T47D (cell line): ENCODE measurements at places on chromosomes 7 and 10.

DNA sequence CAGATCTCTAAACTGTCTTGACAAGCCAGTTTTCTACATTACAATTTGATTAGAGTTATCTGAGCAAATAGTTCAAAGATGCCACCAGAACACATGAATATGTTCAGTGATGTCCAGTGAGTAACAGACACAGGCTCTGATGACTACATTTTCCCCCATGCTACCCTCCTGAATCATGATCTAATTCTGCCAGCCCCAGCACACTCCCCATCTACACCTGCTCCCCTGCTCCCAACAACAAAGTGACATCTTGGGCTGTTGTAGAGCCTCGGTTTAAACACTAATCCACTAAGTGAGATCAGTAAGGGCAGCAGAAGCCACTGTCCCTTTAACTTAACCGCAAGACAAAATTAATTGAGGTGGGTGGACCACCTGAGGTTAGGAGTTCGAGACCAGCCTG lies 104.6 kb downstream of the PROSER2 start:
- DNase-seq, result no peak

DNA sequence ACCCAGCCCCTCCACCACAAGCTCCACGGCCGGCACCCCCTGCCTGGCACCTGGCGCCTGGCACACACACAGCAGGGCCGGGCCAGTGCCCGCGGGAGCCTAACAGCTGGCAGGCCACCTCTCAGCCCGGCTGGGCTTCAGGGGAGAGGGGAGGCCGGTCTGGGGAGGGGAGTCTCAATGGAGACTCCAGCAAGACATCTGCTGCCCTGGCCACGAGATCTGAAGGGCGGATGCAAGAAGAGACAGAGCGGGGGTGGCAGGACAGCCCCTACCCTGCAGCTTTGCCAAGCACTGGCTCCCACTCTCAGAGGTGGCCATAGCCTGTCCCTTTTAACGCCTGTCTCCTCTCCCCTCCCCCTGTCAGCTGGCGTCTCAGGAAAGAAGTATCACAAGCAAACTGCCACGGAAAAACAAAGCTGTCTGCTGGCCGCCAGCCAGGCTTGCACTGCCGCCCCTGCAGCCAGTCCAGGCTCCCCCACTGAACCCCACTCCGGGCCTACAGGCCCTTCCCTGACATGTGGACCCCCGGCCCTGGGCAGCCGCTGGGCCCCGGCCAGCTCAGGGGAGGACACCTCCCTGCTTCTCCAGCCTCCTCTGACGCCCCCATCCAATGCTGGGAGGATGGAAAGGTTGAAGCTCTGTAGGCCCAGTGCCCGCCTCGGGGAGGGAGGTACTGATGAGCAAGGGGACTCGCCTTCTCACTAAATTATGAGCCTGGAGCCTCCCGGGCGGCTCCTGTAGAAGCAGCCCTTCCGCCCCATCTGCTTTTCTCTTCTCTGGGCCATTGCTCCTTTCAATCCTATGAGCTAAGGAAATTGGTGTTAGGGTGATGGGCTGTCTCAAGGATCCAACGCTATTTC lies 178.4 kb downstream of the ARHGAP12 start:
- DNase-seq, result no peak

GRCh38 chr7:22896917-22897316 lies 74.3 kb upstream of the TOMM7 start:
- DNase-seq, result no peak

- no peak for DNase-seq
Observed at GRCh38 chr10:27330074-27330473, 89.5 kb upstream of the ACBD5 start.

DNA sequence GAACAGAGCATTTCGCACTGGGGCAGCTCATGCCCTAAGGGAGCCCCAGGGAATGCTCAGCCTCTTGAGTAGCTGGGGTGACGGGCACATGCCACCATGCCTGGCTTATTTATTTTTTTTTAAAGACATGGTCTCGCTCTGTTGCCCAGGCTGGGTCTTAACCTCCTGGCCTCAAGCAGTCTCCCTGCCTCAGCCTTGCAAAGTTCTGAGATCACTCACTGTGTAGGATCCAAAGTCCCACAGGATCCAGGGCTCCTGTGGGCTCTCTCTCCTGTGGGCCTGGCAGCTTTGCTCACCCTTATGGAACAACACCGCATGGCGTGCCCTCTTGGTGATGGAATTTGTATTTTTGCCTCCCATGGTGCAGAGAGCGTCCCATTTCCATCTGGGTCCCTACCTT lies 34.0 kb downstream of the TMEM120A start:
- DNase-seq, result no peak

- DNase-seq, result no peak
Observed at GRCh38 chr7:100673942-100674410, 436 bp downstream of the GNB2 start.

GRCh38 chr7:47493976-47494911 lies 87.7 kb downstream of the TNS3 start:
- DNase-seq, result peak; percentile 74

- no peak for DNase-seq
Observed at GRCh38 chr7:27137640-27138315, 5.7 kb downstream of the HOXA5 start.

- DNase-seq, result no peak
Observed at GRCh38 chr7:85022064-85022697, 164.7 kb downstream of the SEMA3D start.

DNA sequence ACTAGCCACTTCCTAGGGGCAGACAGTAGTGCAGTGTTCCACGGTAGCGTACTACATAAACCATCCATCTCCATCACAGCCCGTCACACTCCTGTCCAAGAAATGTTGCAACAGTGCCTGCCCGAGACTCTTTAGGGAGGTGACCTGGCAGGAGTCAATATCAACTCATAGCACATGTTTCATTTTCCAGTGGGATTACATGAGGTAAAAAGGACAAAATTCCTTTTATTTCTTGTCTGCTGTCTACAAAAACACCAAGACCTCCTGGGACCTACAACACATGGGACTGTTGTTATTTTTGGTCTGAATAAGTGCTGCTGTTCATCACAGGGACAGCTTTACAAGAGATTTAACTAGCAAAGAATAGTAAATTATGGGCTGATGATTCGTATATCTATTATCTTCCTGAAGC lies 99.9 kb downstream of the MPP7 start:
- no peak for DNase-seq

DNA sequence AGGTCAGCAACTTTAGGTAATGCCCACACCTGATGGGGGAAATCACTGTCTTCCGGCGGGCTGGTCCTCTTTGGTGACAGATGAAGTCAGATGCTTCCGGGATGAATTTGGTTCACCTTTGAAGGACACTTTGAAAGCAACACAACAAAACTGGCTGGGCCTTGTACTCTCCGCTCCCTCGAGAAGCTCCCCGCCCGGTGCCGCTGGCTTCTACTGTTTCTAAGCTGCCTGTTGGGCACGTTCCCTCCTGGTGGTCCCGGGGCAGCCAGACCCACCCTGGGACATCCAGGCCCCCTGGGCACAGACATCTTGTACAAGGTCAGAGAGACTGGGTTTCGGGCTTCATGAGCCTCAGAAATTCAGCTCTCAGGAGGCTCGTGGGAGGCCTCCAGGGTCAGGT lies 452.3 kb downstream of the DNAJB6 start:
- no peak for DNase-seq

GRCh38 chr7:126361183-126361582 lies 891.6 kb downstream of the GRM8 start:
- DNase-seq, result no peak

DNA sequence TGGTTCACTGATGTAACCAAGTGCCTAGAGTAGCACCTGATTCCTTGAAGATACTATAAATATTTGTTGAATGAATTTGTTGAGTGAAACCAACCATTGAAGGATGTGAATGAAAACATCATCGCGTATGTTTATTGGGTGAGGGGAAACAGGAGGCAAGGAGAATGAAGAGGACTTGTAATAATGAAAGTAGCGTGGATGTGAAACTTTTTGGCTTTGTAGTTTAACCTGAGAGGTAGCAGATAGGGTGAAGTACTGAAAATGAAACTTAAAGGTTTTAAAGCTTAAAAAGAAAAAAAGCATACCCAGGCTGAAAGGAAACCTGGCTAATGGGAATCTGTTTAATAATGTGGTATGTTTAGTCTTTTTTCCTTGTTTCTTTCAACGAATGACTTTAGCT lies 5.2 kb downstream of the CCNY start:
- no peak for DNase-seq

GRCh38 chr7:104862719-104863118 lies 151.3 kb upstream of the KMT2E start:
- no peak for DNase-seq

GRCh38 chr10:123651421-123652047 lies 14.6 kb upstream of the GPR26 start:
- DNase-seq, result no peak

DNA sequence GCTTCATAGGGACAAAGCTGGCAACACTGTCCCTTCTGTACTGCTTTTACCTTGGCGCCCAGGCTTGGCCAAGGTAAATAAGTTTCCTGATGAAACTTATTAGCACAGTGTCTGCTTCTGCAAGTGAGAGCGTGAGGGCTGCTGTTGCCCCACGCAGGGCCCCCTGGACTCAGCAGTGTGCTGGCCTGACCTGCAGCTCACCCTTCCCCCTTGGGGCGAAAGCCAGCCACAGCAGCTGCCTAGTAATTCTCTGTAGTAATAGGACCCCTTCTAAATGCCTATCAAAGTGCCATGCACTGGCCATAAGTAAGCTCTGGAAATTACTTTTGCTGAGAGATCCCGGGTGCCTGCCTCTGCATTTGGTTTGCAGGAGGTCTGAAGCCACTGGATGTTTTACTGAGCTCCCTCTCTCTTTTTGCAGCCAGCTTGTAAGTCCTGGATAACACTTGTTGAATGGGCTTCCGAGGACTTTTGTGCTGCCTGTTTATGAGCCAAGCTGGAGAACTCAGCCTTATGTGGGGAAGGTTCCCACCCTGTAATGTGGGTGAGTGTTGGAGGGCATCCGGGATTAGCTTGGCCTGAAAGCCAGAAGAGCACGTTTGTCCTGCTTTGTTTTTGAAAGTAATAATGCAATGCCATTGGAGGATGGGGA lies 293.9 kb downstream of the C7orf25 start:
- DNase-seq, result peak; percentile 24

DNA sequence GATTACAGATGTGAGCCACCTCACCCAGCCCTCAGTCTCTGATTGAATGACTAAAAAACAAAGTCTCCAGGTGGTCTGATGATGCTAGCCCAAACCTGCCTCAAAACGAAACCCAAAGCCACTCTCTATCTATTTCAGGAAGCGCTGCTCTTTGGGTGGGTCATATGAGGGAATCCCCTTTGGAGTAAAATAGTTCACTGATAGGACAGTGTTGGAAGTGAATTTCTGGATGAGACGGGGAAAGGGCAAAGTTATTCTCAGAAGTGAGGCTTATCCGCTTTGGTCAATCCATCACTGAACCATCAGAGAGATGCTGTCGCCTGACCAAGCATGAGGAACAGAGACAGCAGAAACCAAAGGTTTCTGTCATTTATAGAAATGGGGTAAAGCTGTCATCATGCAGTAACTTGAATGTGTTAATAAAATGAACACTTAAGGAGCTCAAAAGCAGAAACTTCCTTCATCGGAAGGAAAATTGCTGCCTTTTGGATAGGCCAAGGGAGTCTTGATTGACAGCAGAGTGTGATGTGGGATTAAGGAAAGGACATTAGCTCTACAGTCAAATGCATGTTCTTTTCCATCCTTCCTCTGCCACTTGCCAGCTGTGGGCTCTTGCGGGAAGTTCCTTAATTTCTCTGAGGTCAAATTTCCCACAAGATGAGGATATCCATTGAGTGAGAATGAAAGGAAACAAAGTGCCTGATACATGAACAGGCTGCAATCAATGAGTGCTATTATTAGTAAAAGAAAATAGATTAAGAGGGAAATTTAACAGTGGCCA lies 64.9 kb upstream of the C1QL3 start:
- DNase-seq, result no peak

GRCh38 chr10:12769323-12770044 lies 232.0 kb downstream of the CCDC3 start:
- no peak for DNase-seq

DNA sequence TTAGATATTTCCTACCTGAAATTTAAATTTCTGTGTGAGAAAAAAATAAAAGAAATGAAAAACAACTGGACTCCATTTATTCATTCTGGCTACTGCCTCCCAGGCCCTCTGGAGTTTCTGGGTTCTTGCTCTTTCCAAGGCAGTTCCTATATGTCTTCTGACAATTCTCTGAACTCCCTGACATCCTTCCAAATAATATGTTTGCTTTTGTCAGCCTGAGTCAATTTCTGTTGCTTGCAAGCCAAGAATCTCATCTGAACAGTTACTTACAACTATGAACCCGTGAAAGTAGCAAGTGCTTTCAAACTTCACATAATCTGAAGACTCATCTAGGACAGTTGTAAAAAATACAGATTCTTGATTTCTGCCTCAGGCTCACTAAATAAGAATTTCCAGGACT lies 216.7 kb upstream of the NPVF start:
- DNase-seq, result no peak

DNA sequence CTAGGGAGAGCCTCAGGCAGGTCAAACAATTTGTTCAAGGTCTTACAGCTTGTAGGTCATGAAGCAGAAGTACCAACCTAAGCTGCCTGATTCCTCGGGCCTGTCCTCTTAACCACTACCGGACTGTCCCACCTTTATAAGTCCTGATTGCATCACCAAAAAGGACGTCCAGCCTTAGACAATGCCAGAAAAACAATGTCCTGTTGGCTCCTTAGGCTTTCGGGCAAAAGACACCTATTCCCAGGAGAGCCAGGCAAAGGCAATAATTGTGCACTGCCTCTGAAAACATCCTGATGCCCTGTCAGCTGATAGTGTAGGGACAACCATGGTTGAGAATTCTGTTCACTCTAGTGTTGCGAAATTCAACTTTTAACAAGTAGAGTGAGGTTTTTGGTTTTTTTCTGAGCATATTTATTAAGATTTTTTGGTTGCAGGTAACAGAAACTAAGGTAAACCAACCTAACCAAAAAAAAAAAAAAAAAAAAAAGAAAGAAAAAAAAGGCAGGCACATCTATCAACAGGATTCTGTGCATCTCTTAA lies 40.5 kb downstream of the CDHR3 start:
- no peak for DNase-seq

DNA sequence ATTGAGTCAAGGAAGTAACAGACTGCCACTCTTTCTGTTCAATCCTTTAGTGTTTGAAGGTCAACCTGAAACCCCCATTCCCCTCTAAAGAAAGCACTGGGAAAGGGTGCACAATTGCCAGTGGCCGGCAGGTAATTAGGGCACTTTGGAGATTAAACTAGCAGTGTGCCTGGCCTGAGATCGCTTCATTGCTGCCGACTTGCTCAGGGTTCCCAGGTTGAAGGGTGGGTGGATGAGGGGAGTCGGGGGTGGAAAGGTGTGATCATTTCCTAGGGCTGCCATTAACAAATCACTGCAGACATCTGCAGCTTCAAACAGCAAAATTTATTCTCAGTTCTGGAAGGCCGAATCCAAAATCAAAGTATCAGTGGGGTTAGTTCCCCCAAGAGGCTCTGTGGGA lies 16.3 kb upstream of the BTBD16 start:
- no peak for DNase-seq

GRCh38 chr10:124724279-124725027 lies 19.7 kb downstream of the FAM53B start:
- no peak for DNase-seq

GRCh38 chr10:13973742-13974141 lies 357.0 kb downstream of the FRMD4A start:
- no peak for DNase-seq
